ENCODE measurements at places on chromosomes 7 and 10.

DNA sequence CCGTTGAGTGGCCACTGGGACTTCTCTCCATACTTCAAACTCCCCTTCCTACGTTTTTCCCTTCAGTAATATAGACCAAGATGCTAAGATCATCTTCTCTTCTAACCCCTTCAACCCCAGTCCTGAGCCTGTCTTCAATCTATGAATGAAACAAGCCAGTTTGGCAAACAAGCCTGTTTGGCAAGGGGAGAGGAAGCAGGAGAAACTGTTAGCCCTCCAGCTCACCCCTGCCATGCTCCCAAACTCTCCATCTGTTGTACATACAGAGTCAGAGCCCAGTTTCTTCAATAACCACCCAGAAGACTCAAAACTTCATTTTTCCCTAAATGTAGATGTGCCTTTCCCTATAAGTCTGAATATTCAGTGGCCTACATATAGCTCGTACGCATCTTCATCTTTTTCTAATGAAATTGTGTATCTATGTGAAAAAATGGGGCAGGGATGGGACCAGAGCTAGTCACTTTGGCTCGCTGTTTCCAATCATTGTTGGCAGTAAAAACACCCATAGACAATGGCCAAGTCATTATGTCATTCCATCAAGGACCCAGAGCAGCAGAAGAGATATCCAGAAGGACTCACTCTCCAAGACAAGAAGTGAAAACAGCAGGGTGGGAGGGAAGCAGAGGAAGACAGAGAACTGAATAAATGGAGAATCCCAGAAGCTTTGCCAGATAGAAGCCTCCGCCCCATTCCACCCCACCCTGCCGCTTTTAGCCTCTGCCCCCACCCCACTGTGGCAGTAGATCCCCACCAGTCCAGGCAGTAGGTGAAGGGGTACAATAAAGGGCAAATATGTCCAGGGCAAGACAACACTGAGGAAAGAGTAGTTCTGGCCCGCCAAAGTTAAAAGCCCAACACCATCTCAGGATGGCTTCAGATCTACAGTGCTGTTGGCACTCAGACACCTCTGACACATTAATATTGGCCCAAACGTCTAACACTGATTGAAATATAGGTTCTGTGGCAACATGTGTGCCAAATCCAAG is 87.3 kb downstream of the DOCK4 start:
- DNase-seq, result no peak

GRCh38 chr7:158830211-158830723 is 958 bp upstream of the ESYT2 start:
- no peak for DNase-seq

DNA sequence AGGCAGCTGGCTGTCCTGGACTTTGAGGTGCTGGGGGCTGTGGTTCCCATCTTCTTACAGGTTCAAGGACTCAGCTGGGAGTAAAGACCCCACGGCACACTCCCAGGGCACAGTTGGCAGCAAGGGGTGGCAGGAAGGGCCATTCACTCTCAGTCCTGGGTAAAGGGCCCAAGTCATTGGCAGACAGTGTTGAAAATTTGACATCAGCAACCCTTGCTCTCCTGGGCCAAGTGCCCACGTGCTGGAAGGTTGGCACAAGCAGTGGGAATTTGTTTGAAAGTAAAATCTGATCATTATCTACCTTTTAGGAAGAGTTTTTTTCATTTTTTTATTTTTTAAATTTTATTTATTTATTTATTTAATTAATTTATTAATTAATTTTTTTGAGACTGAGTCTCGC is 241.6 kb upstream of the MKI67 start:
- DNase-seq, result no peak

DNA sequence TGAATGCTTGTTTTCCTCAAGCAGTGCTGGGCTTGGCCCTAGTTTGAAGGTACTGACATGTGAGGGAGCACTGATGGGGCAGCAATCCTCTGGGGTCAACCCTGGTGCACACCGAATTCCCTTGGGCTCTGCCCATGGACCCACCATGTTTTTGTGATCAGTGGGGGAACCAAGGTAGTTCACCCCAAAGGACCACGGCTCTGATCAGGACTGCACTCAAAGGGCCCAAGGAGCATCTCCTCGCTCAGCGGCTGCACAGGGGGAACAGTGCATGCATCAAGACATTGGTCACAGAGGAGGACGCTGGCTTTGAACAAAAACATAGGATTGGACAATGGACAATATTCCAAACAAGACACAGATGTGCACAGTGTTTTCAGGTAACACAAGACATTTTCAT is 12.7 kb downstream of the CXCL12 start:
- DNase-seq, result no peak

GRCh38 chr7:131459256-131459655 is 97.2 kb downstream of the PODXL start:
- no peak for DNase-seq

GRCh38 chr10:5510281-5511072 is 11.1 kb upstream of the CALML5 start:
- DNase-seq, result no peak
